ENCODE measurements at places on chromosomes 3 and 15.

DNA sequence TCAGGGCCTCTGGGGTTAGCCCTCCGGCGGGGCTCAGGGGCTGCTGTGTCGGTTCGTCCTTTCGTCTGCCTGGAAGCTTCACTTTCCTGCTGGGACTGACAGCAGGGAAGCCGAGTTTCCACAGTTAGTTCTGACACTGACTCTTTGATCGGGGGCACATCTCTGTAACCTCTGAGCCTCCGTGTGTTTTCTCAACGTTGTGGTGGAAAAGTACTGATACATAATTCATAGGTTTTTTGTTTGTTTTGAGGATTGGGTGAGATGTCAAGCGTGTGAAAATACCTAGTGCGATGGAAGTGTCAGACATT lies 481 bp downstream of the AP4E1 start:
- no peak for DNase-seq

DNA sequence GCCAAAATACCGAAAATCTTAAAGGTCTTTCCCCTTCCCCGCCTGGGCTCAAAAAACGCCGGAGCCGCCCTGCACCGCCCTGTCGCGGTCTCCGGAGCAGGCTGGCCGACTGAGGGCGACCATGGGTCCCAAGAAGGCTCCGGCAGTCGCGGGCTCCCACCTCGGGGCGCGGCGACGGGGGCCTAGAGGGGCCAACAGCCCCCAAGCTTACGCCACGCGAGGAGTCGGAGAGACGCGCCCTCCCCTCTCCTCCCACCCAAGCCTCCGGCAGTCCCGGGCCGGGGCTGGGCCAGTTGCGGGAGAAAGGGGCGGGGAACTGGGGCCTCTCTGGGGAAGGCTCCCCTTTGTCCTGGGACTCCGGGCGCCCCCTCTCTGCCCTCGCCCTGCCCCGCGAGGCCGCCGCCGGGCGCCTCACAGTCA lies 69.2 kb downstream of the GOLGA8B start:
- peak; percentile 6 for DNase-seq

DNA sequence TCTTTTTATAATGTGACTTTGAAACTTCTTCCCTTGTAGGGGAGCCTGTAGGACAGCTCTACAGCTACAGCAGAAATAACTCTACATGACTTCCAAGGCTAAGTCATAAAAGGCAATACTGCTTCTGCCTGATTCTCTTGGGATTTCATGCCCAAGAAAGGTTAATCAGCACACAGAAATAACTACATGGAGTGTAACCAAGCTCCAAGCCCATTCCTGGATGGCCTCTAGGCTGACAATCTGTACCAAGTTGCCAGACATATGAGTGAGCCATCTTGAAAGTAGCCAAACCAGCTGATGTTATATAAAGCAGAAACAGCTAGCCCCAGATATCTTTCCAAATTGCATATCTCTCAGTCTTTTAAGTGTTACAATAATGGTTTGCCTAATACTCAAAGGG lies 75.8 kb upstream of the OSTN start:
- DNase-seq = no peak

DNA sequence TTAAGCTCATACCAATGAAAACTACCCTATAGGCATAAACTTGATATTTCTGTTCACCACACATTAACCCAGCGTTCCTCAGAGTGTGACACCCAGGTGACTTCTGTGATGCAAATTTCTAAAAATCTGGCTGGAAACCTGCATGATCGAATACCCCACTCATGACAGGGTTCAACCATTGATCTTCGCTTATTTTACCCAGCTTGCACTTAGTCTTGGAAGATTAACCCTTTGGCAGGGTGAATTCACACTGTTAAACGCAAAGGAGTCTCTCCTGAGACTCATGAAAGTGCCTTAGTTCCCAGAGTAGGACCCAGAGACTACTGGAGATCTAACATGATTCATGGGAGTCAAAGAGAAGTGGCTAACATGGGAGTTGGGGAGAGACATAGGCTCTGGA lies 391.6 kb downstream of the MECOM start:
- no peak for DNase-seq

GRCh38 chr15:95051861-95052260 lies 820.5 kb downstream of the MCTP2 start:
- DNase-seq = no peak

DNA sequence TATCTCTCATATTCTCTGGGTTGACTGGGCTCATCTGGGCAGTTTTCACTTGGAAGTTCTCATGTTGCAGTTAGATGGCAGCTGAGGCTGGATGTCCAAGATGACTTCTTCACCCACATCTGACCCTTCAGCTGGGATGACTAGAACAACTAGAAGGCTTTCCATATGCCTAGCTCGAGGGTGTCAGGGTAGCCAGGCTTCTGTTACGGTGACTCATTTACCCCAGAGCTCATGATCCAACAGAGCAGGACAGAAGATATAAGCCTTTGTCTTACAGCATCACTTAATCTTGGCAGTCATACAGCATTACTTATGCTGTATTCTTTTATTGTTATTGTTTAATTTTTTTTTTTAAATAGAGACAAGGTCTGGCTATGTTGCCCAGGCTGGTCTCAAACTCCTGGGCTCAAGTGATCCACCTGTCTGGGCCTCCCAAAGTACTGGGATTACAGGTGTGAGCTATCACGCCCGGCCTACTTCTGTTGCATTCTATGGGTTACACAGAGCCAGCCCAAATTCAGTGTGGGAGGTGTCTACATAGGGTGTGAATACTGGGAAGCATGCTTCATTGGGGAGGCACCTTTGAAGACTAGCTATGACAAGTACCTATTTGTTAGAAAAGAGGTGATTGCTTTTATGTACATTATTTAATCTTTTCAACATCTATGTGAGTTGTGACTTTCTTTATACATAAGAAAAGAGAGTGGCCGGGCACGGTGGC lies 10.7 kb downstream of the HMCES start:
- no peak for DNase-seq

DNA sequence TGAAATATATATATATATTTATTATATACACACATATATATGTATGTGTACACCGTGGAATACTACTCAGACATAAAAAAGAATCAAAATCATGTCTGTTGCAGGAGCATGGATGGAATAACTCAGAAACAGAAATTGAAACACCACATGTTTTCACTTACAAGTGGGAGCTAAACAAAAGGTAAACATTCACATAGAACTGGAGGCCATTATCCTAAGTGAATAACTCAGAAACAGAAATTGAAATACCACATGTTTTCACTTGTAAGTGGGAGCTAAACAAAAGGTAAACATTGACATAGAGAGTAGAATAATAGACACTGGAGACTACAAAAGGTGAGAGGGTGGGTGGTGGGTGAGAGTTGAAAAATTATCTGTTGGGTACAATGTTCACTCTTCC lies 171.5 kb upstream of the GOLIM4 start:
- no peak for DNase-seq

GRCh38 chr15:92228830-92229229 lies 164.9 kb upstream of the ST8SIA2 start:
- no peak for DNase-seq

GRCh38 chr3:58996730-58997129 lies 53.1 kb downstream of the CFAP20DC start:
- DNase-seq = no peak

- DNase-seq = no peak
Measured at GRCh38 chr3:117688583-117688982, 979.0 kb downstream of the TUSC7 start.

GRCh38 chr3:27666272-27666671 lies 55.9 kb downstream of the EOMES start:
- no peak for DNase-seq

DNA sequence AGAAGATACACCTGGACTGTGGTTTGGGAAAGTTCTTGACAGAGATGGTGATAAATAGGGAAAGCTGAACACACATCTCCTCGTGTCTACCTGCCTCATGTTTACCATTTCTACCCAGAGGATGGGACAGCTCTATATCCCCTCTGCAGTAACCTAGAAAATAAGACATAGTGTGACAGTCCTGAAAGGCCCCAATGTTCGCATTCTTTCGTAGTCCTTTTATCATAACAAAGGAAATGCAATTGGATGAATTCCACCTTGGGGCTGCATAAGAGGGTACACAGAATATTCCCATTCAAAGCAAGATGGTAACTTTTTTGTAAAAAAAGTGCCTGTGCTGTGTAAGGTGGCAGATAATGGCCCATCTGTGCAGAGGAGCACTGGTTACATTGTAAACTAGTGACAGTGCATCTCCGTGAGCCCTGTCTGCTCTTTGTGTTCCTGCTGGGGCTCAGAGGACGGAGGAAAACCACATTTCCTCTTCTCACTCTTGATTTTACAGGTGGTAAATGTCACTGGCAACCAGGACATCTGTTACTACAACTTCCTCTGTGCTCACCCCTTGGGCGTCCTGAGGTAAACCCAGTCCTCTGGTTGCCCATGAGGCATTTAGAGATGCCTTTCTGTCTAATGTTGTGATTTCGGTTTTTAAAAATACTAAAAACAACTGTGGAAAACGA lies 74.3 kb downstream of the SIDT1 start:
- no peak for DNase-seq

GRCh38 chr3:67640023-67640660 lies 14.3 kb downstream of the SUCLG2 start:
- no peak for DNase-seq

- DNase-seq = no peak
Measured at GRCh38 chr3:192820161-192820560, 92.8 kb upstream of the FGF12 start.

DNA sequence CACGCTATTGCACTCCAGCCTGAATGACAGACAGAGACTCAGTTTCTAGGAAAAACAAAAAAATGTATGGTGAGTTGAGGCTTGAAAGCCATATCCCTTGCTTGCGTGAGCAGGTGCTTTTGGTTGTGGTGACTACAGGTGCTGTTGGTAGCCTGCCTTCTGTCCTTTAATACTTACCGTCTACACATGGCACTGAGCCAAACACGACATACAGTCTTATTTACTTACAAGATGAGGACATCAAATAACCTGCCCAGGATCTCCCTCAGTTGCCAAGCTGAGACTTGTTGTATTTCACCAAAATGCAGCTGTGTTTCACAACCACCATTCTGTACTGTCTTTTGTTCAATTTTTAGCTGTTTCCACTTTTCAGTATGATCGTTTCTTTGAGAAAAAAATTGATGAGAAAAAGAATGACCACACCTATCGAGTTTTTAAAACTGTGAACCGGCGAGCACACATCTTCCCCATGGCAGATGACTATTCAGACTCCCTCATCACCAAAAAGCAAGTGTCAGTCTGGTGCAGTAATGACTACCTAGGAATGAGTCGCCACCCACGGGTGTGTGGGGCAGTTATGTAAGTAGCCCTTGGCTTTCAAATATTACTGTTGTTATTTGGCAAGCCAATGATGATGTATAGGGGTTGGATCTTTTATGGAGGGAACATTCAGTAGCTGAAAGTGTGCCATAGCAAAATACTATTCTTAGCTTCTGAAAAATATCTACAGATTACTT lies 6.5 kb downstream of the ALAS1 start:
- DNase-seq = no peak

DNA sequence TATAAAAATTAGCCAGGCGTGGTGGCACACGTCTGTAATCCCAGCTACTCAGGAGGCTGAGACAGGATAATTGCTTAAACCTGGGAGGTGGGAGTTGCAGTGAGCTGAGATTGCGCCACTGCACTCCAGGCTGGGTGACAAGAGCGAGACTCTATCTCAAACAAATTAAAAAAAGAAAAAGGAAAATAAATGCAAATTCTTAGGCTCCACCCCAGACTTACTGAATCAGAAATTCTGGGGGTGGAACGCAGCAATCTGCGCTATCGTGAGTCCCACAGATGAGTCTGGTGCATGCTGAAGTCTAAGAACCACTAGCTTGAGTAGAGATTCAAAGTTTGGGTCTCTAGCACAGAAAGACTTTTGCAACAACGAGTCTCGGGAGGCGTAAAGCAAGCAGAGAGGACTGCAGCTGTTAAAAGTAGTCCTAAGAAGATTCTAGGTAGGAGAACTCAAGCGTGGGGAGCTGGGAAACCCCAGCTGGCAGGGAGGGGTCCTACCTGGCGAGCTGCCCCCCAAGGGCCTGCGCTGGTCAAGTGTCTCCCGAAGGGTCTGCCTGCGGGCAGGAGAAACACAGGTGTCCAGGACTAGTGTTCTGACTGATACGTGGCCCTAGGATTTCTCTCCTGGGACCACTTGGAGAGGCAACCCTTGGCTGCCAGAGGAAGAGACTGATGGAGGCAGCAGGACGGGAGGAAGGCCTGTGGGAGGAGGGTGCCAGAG lies 21.9 kb downstream of the CEP19 start:
- no peak for DNase-seq

- no peak for DNase-seq
Measured at GRCh38 chr3:121517953-121518655, 27.7 kb downstream of the POLQ start.

DNA sequence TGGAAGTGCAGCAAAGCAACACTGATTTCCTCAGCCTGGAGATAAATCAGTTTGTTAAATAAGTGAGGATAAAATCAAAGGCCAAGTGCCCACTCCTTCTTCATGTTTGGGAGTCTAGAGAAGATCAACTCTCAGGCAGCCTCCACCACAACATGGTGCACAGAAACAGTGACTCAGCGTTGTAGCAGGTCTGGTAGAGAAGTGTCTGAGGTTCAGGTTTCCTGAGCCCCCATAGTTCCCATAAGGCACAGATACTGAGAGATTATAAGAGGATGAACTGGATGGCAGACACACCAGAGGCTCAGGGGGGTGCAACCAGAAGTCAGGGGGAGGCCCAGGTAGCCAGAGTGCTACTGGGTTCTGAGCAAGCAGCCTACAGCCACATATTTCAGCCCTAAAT lies 166.7 kb downstream of the FRMD5 start:
- no peak for DNase-seq

DNA sequence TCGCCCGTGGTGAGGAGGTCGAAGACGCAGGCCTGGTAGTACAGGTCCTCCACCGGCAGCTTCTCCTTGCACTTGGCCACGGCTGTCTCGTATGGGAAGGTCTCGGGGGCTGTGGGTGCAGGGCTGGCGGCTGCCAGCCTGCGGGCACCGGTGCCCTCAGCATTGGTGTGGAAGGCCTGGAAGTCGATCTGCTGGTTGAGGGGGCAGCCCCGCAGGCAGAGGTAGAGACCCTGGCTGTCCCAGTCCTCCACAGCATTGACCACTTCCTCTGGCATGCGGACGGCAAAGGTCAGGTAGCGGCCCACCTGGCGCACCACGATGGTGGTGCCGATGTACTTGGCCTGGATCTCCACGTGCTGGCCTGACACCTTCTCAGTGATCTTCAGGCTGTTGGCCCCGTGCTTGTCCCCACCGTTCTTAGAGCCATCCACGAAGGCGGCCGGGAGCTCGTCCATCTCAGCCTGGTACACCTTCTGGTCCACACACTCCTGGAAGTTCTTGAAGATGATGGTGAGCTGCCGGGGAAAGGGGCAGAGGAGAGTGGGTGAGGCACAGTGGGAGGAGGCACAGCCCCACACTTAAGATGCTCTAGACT lies 43.7 kb downstream of the RGMA start:
- no peak for DNase-seq

GRCh38 chr3:5298453-5298852 lies 110.9 kb downstream of the EDEM1 start:
- no peak for DNase-seq

GRCh38 chr3:62558549-62559112 lies 185.3 kb upstream of the FEZF2 start:
- DNase-seq = no peak

- no peak for DNase-seq
Measured at GRCh38 chr15:66139591-66140207, 113.9 kb downstream of the MEGF11 start.

GRCh38 chr3:165491487-165491886 lies 295.3 kb upstream of the SLITRK3 start:
- no peak for DNase-seq

- DNase-seq = no peak
Measured at GRCh38 chr15:52481915-52482314, 46.8 kb downstream of the MYO5A start.

GRCh38 chr15:98548139-98548971 lies 100.0 kb upstream of the IGF1R start:
- peak; percentile 22 for DNase-seq
